ENCODE measurements at places on chromosomes 11 and 22.

GRCh38 chr11:110785398-110785797 lies 73.2 kb upstream of the ARHGAP20 start:
- no peak for DNase-seq

GRCh38 chr22:24432059-24432853 lies 4.9 kb downstream of the ADORA2A start:
- DNase-seq, result peak; percentile 83

DNA sequence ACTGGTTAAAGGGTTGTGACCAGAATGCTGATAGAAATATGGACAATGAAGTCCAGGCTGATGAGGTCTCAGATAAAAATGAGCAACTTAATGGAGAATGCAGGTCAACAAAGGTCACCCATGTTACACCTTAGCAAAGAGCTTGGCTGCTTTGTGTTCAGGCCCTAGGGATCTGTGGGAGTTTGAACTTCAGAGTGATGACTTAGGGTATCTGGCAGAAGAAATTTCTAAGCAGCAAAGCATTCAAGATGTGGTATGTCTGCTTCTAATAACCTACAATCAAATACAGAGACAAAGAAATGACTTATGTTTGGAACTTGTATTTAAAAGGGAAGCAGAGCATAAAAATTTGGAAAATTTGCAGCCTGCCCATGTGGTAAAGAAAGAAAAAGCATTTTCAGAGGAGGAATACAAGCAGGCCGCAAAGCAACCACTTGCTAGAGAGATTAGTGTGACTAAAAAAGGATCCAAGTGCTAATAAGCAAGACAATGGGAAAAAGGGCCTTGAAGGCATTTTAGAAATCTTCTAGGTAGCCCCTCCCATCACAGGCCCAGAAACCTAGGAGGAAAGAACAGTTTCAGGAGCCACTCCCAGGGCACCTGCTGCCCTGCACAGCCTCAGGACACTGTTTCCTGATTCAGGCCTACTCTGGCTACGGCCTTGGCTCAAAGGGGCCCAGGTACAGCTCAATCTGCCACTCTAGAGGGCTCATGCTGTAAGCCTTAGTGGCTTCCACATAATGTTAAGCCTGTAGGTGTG lies 41.3 kb downstream of the TNKS1BP1 start:
- DNase-seq, result no peak

DNA sequence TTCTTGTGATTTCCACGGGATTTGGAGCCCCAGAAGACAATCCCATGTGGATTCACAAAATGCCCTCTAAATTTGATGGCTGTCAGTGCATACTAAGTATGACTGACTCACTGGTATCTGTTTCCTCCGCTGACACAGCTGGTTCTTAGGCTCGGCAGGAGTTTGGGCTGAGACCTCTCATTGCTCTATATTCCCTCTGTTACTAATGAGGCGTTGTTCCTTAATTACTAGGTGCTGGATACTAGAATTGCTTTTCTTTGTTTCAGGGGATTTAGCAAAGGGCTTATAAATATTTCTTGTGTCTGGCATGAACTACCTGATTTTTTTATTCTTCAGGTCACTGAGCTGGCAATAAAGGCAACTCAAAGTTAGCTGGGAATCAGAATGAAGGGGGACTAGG lies 53.2 kb upstream of the EHF start:
- DNase-seq, result no peak

DNA sequence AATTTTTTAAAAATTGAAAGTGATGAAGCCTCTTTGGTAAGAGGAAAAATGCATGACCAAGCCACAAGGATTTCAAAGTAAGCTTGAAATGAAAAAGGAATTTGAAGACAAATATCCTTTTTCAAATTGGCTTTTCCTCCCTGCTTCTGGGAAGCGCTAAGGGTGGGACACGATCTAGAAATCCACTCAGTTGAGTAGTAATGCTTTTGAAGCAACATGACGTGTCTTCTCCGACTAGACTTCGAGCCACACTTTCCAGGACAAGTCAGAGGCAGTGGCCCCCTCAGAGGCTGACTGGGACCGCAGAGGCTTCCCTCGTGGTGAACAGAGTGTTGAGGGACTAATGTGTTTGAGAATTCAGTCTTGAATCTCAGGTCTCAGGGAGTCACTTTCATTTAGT lies 39.8 kb downstream of the KREMEN1 start:
- DNase-seq, result no peak

DNA sequence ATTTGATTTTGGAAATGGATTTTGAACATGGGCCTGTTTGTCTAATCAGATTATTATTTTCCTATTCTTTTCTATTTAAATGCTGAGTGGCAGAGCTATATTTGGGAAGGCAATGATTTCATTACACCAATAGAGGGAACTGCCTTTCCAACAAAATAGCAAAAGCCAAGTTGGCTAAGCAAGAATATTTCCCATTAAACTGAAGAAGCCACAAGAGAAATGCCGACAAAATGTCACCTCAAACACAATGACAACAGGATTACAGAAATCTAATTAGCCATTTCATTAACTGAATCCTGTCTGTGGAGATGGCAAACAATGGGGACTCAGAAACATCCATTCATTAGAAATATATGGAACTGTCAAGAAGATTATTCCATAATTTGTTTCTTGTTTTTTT lies 1593.1 kb upstream of the RAG2 start:
- DNase-seq, result no peak

DNA sequence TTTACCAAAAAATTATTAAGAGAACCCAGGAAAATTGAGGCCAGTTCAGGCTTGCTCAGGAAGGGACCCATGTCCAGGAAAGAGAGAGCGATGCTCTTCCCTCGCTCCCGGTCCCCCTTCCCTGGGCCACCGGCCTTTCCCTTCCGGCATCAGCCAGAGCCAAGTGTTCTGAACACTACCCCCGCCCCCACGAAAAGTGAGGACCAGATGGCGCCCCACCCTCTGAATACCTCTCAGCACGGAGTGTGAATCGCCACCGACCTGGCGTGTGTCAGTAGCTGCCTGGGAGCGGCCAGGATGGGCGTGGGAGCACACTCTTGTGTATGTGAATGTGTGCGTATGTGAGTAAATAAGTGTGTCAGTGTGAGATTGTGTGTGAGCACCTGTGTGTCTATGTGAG lies 20.2 kb downstream of the RPS6KA4 start:
- DNase-seq, result no peak

- DNase-seq, result no peak
Measured at GRCh38 chr11:31813391-31814175, 2.5 kb upstream of the PAX6 start.

- DNase-seq, result peak; percentile 63
Measured at GRCh38 chr11:11081288-11081687, 223.4 kb upstream of the ZBED5 start.

DNA sequence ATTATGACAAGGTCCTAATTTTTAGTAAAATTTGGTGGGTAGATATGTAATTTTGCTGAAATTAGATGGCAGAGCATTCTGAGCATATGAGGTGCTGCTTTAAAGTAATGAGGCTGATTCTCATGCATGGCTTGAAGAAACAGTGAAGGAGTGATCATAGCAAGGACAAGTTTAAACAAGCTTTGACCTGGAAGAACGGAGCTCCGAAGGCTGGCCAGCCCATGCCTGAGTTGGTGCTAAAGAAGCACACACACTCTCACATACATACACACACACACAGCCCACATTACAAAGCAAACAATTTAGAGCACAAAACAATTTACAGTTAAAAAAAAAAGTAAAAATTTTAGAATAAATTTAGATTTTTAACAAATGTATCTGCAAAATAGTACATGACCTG lies 150.7 kb downstream of the DCDC1 start:
- peak; percentile 68 for DNase-seq

- no peak for DNase-seq
Measured at GRCh38 chr11:126544108-126545056, 188.9 kb downstream of the ST3GAL4 start.

- no peak for DNase-seq
Measured at GRCh38 chr22:19787849-19788141, 27.2 kb downstream of the TBX1 start.

DNA sequence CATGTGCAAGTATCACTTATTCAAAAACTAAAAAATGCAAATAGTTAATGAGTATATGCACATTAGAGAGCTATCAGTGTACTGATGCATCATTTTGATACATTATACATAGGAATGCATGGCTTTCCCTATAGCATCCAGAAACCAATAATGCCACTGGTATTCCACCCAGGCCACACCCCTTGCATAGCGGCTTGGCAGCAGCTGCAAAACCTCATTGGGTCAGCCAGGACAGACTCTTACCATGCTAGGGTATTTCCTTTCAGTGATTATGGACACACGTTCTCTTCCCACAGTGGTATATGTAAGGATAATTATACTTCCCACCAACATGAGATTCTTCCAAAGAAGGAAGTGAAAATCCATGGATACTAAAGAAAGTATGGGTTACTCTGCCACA lies 145.9 kb upstream of the PITPNB start:
- no peak for DNase-seq

- DNase-seq, result no peak
Measured at GRCh38 chr11:3158131-3158591, 6.9 kb downstream of the OSBPL5 start.
